ENCODE measurements at places on chromosomes 3 and 15.

DNA sequence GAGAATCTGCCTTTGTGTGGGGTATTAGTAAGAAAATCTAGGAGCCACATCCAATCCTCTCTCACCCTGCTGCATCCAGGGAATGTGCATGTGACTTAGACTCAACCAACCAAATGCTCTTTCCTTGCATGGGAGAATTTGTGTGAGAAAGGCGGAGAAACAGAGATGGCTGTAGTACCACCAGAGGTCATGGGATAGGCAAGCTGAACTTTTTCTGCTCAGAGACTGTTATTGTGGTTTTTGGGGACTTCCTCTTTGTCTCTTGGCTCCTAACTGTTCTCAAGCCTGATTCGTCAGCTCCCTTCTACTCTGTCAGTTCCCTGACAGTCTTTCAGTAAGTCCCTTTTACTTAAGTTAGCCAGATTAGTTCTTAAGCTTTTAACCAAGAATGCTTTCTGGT lies 2.6 kb upstream of the ZSCAN2 start:
- DNase-seq: peak; percentile 8

DNA sequence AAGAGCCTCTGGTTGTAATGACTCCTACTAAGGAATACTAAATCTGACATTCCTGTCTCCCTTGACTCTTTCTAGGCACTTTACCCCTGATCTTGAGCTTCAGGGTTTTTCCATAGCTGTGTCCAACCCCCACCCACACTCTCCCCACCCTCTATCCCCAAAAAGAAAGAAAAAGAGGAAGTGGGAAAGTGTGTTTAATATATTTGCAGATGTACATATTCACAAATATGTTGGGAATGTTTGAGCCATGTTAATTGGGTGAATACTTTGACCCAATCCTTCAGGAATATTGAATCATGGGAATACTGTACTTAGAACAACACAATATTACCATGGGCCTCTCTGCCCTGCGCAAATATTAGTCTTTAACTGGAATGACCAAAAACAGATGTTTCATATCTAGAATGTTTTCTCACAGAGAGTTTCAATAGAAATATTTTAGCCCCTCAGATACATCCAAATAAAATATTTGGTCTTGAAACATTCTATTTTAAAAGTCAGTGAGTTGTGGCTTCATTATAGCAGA lies 19.8 kb upstream of the PFN2 start:
- no peak for DNase-seq

DNA sequence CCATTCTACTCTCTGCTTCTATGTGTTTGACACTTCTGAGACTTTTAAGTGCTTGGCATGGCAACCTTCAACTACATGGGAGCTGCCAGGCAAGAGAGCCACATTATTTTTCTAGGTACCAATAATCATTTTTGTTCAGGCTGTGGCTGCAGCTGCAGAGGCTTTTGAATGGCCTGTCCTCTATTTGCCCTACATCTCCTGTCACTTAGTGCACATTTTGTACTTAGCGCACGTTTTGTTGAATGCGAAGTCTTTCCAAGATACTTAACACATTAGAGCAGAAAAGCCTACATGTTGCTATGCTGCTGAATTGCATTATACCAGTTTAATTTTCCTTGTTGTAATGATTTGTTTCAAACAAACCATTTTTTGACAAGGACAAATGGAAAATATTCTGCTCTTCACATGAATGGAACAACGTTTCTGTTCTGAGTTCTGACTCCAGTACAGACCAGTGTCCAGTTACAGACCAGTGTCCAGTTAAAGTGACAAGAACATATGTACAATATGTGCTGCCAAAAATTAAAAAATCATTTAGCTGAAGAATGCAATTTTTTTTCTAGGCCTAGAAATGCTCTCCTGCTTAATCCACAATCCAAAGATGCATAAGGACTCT lies 113.9 kb downstream of the ABI3BP start:
- DNase-seq: no peak

GRCh38 chr3:111311709-111312235 lies 230.2 kb upstream of the CD96 start:
- no peak for DNase-seq

GRCh38 chr3:106379251-106379750 lies 510.5 kb upstream of the CBLB start:
- no peak for DNase-seq

- no peak for DNase-seq
Measured at GRCh38 chr15:71437404-71437803, 322.1 kb downstream of the THSD4 start.

DNA sequence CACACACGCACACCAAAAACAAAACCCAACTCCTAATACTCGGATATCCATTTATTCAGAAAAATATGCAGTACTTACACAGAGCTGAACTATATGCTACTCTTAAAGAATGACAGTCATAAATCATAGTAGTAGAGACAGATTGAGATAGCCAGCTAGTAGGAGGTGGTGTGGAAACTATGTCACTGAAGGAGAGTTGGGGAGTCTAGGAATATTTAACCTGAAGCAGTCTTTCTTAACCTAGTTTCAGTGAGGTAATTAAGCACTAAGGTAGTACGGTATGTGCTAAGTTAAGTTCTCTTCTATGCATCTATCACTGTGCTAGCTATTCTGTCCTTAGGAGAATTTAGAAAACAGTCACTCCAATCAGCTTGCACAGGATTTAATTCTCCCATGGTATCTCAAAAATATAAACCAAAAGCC lies 54.2 kb downstream of the ANKRD28 start:
- DNase-seq: no peak
